Activated CD4-positive, alpha-beta memory T cell treated with anti-CD3 and anti-CD28 coated beads, Interleukin-2, amount 10 ng/mL, durations not matched to agents 7 days and 5 days (primary cell): ENCODE measurements at places on chromosomes 11 and 22. TPM values are rescaled to one million over a fixed set of nuclear protein-coding genes. Genes with fewer than 3 reads are reported as not detected.

- H3K27ac ChIP-seq, result no peak overlapping the region
- DNase-seq, result no peak
- no peaks in the 10 kb centered on the region for H3K4me1 ChIP-seq
- no peaks in the 10 kb centered on the region for H3K27me3 ChIP-seq
Measured at GRCh38 chr22:44147821-44148574, 32.7 kb upstream of the PARVG start.

DNA sequence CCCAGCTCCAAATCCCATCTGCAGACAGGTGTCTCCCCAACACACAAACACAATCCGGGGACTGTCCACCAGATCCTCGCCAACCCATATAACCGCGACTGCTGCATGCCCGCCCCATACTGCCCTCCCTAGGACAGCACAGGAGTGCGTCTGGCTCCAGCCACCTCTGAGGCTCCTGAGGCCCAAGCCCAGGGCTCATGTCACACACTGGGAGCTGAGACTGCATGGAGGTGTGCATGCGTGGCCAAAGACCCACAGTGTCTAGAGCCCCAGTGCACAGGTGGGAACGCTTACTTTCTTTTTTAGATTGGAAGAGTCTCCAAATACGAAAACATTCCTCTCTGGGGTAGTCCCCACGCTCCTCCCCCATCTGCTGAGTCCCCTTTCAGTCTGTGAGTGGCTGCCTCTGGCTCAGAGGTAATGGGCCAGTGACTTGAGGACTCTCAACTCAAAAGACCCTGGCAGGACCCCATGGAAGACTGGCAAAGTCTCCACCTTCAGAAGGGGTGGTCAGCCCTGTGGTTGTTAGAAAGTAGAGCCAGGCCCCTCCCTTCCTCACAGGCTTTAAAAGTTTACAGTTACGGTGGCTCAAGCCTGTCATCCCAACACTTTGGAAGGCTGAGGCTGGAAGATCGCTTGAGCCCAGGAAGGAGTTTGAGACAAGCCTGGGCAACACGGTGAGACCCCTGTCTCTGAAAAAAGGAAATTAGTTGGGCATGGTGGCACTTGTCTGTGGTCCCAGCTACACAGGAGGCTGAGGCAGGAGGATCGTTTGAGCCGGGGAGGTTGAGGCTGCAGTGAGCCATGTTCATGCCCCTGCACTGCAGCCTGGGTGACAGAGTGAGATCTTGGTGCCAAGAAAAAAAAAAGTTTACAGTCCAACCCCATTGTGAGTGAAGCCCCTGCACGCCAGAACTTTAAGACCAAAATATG, 2.3 kb downstream of the CBX7 start:
- H3K27me3 ChIP-seq, result peaks cover 20% of the 10 kb centered on the region
- peak overlapping the region; percentile 64 for H3K4me3 ChIP-seq
- no peak overlapping the region for H3K27ac ChIP-seq
- H3K4me1 ChIP-seq, result peaks cover 56% of the 10 kb centered on the region
- H3K36me3 ChIP-seq, result peaks cover 14% of the 10 kb centered on the region
- no peak for DNase-seq

GRCh38 chr11:65695459-65696241, 16.4 kb upstream of the KAT5 start:
- DNase-seq, result no peak
- H3K27me3 ChIP-seq, result peaks cover 14% of the 10 kb centered on the region
- H3K36me3 ChIP-seq, result no peaks in the 10 kb centered on the region
- no peak overlapping the region for H3K4me3 ChIP-seq

- no peaks in the 10 kb centered on the region for H3K36me3 ChIP-seq
- DNase-seq, result no peak
- no peaks in the 10 kb centered on the region for H3K27me3 ChIP-seq
- no peak within 1 kb of the TSS for H3K27ac ChIP-seq
- no peak within 1 kb of the TSS for H3K4me3 ChIP-seq
- peaks cover 3% of the 10 kb centered on the region for H3K4me1 ChIP-seq
Measured at GRCh38 chr11:124398924-124399323, at the start of gene OR8B3. TSS of gene OR8B3 (minus strand) at chr11:124399024. CDS start at chr11:124397351, 1,673 bp downstream.

- H3K4me1 ChIP-seq, result peaks cover 5% of the 10 kb centered on the region
- no peak overlapping the region for H3K4me3 ChIP-seq
- no peaks in the 10 kb centered on the region for H3K27me3 ChIP-seq
- no peak overlapping the region for H3K27ac ChIP-seq
Measured at GRCh38 chr11:86183694-86184093, 60.9 kb upstream of the EED start.

DNA sequence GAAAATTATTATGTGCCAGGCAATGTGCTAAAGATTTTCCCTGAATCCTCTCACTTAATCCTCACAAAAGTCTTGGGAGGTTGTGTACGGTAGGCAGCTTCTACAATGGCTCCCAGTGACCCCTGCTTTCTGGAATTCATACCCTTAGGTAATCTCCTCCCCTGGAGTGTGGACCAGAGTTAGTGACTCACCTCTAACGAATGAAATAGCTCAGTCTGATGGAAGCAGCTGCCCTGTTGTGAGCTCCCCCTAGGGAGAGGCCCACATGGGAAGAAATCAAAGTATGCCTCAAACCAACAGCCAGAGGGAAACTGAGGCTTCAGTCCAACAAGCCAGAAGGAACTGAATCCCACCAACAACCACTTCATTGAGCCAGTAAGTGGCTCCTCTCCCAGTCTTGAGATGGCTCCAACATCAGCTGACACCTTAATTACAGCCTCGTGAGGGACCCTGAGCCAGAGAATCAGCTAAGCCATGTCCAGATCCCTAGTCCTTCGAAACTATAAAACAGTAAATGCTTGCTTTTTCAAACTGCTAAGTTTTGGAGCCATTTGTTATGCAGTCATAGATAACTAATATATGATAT, 98.9 kb upstream of the ISX start:
- no peak overlapping the region for H3K4me3 ChIP-seq
- H3K4me1 ChIP-seq, result no peaks in the 10 kb centered on the region
- H3K36me3 ChIP-seq, result no peaks in the 10 kb centered on the region

DNA sequence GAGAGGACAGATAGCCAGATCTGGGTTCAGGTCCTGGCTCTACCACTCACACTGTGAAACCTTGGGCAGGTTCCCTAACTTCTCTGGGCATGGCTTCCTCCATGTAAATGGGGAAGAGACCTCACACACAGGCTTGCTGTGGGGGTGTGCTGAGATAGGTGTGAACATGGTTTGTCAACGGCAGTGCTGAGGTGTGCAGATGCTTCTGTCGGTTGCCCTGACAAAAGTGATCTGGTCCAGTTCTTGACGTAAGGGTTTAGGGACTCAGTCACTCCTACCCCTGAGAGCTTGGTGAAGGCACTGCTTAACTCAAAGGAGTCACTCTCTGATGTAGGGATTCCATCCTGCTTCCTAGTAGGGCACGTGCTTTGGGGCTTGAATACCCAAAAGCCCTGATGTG, 2.0 kb downstream of the C1QTNF4 start:
- no peak overlapping the region for H3K4me3 ChIP-seq
- no peak overlapping the region for H3K27ac ChIP-seq
- H3K36me3 ChIP-seq, result no peaks in the 10 kb centered on the region
- peaks cover 13% of the 10 kb centered on the region for H3K4me1 ChIP-seq
- DNase-seq, result no peak
- peaks cover 35% of the 10 kb centered on the region for H3K27me3 ChIP-seq

- H3K36me3 ChIP-seq, result peaks cover 6% of the 10 kb centered on the region
- no peak overlapping the region for H3K4me3 ChIP-seq
- H3K27me3 ChIP-seq, result no peaks in the 10 kb centered on the region
- DNase-seq, result no peak
Measured at GRCh38 chr11:76115555-76115954, 90.7 kb downstream of the WNT11 start.

- DNase-seq, result no peak
- no peak overlapping the region for H3K27ac ChIP-seq
- no peaks in the 10 kb centered on the region for H3K36me3 ChIP-seq
- H3K27me3 ChIP-seq, result peaks cover 23% of the 10 kb centered on the region
Measured at GRCh38 chr11:34756591-34756990, 135.7 kb downstream of the EHF start.

GRCh38 chr11:61650781-61651571, 29.2 kb upstream of the DAGLA start:
- DNase-seq, result no peak
- no peaks in the 10 kb centered on the region for H3K36me3 ChIP-seq
- H3K27me3 ChIP-seq, result peaks cover 12% of the 10 kb centered on the region

- DNase-seq, result peak; percentile 73
- peaks cover 46% of the 10 kb centered on the region for H3K4me1 ChIP-seq
- peak overlapping the region; percentile 49 for H3K27ac ChIP-seq
- peak overlapping the region; percentile 37 for H3K4me3 ChIP-seq
- H3K27me3 ChIP-seq, result peaks cover 61% of the 10 kb centered on the region
Measured at GRCh38 chr11:120344302-120345004, 8.2 kb downstream of the ARHGEF12 start.

- no peak for DNase-seq
- no peak overlapping the region for H3K27ac ChIP-seq
- no peak overlapping the region for H3K4me3 ChIP-seq
- H3K4me1 ChIP-seq, result no peaks in the 10 kb centered on the region
- H3K36me3 ChIP-seq, result no peaks in the 10 kb centered on the region
- H3K27me3 ChIP-seq, result no peaks in the 10 kb centered on the region
Measured at GRCh38 chr22:48902001-48902869, 925.4 kb downstream of the BRD1 start.

- no peak for DNase-seq
- H3K27ac ChIP-seq, result no peak overlapping the region
- peaks cover 12% of the 10 kb centered on the region for H3K4me1 ChIP-seq
Measured at GRCh38 chr11:120958185-120958584, 65.7 kb upstream of the TBCEL start.

- no peak overlapping the region for H3K4me3 ChIP-seq
- DNase-seq, result no peak
- peaks cover 3% of the 10 kb centered on the region for H3K36me3 ChIP-seq
- no peaks in the 10 kb centered on the region for H3K4me1 ChIP-seq
- H3K27me3 ChIP-seq, result no peaks in the 10 kb centered on the region
Measured at GRCh38 chr11:44138286-44138685, 42.8 kb downstream of the EXT2 start.

- H3K4me3 ChIP-seq, result no peak overlapping the region
- H3K4me1 ChIP-seq, result peaks cover 10% of the 10 kb centered on the region
- DNase-seq, result no peak
- H3K27me3 ChIP-seq, result peaks cover 2% of the 10 kb centered on the region
Measured at GRCh38 chr11:115256397-115257197, 247.6 kb downstream of the CADM1 start.

GRCh38 chr11:5204787-5205186, 4.3 kb upstream of the OR51V1 start:
- H3K4me1 ChIP-seq, result no peaks in the 10 kb centered on the region
- DNase-seq, result no peak
- H3K27me3 ChIP-seq, result no peaks in the 10 kb centered on the region
- H3K27ac ChIP-seq, result no peak overlapping the region

DNA sequence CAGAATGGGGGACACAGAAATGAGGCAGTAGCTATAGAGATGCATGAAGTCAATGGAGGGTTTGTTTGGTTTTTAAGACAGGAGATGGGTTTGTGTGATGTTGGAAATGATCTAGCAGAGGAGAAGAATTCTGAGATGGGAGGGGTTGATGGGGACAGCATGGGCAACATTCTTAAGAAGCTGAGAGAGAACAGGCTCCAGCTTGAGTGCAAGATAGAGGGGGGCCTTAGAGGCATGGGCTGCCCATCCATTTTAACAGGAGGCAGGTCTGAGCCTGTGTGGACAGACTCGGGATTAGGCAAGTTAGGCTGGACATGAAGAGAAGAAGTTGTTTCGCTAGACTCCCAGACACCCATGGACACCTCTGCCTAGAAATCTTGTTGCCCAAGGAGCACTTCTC, 37.9 kb upstream of the NRIP3 start:
- no peak overlapping the region for H3K4me3 ChIP-seq
- H3K27ac ChIP-seq, result no peak overlapping the region
- no peaks in the 10 kb centered on the region for H3K4me1 ChIP-seq
- no peak for DNase-seq

DNA sequence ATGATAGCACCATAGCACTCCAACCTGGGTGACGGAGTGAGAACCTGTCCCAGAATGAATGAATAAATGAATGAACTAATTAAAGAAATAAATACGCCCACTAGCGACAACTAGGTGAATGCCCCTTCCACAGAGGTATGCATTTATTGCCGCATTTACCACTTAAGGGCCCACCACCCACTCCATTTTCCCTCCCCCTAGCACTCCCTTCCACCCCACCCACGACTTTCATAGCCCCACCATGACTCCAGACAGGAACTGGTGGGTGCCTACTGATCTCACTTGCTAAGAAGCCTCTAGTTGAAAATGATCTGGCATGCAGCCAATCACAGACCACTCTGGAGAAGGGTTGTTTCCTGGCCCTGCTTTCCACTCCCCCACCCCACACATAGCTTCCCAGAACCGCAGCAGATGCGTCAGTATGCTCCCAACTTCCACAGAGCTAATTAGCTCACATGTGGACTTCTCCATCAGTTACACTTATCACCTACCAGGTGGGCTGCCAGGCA, 167.6 kb downstream of the WT1 start:
- H3K4me1 ChIP-seq, result no peaks in the 10 kb centered on the region
- DNase-seq, result no peak
- H3K4me3 ChIP-seq, result no peak overlapping the region
- H3K27me3 ChIP-seq, result peaks cover 16% of the 10 kb centered on the region
- H3K36me3 ChIP-seq, result no peaks in the 10 kb centered on the region

- no peaks in the 10 kb centered on the region for H3K36me3 ChIP-seq
- H3K4me3 ChIP-seq, result no peak overlapping the region
- DNase-seq, result no peak
- H3K27ac ChIP-seq, result no peak overlapping the region
- peaks cover 29% of the 10 kb centered on the region for H3K27me3 ChIP-seq
- peaks cover 2% of the 10 kb centered on the region for H3K4me1 ChIP-seq
Measured at GRCh38 chr11:69924308-69925161, 105.3 kb upstream of the FGF3 start.

- H3K4me1 ChIP-seq, result peaks cover 15% of the 10 kb centered on the region
- H3K36me3 ChIP-seq, result peaks cover 78% of the 10 kb centered on the region
- no peaks in the 10 kb centered on the region for H3K27me3 ChIP-seq
- H3K27ac ChIP-seq, result peak overlapping the region; percentile 73
Measured at GRCh38 chr22:41873391-41873790, 40.5 kb downstream of the SREBF2 start.

DNA sequence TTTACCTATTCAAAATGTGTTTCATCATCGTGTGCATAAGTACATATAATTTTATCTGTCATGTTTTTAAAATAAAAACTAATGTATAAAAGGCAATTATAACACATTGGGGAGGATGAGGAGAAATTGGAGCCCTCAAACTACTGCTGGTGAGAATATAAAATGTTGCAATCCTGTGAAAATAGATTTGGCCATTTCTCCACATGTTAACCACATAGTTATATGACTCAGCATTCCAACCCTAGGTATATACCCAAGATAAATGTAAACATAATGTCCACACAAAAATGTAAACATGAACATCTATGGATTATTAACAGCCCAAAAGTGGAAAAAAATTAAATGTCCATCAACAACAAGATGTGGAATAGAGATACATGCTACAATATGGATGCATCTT, 928.0 kb upstream of the FAT3 start:
- no peak for DNase-seq
- no peaks in the 10 kb centered on the region for H3K4me1 ChIP-seq
- no peak overlapping the region for H3K4me3 ChIP-seq
- no peaks in the 10 kb centered on the region for H3K27me3 ChIP-seq
- H3K27ac ChIP-seq, result no peak overlapping the region

DMC1 gene
- 12.5 TPM for total RNA-seq

ARCN1 gene
- total RNA-seq, result 141 TPM

BATF2 gene
- 0.30 TPM for total RNA-seq

FAM181B gene
- not detected for total RNA-seq

CCDC87 gene
- total RNA-seq, result not detected

SHANK3 gene
- not detected for total RNA-seq

KLHL35 gene
- total RNA-seq, result 1.0 TPM

ARFIP2 gene
- 38.5 TPM for total RNA-seq

CHRNA10 gene
- 1.6 TPM for total RNA-seq

BDNF gene
- not detected for total RNA-seq
